NB4 (cell line): ENCODE measurements at places on chromosomes 4 and X.

DNA sequence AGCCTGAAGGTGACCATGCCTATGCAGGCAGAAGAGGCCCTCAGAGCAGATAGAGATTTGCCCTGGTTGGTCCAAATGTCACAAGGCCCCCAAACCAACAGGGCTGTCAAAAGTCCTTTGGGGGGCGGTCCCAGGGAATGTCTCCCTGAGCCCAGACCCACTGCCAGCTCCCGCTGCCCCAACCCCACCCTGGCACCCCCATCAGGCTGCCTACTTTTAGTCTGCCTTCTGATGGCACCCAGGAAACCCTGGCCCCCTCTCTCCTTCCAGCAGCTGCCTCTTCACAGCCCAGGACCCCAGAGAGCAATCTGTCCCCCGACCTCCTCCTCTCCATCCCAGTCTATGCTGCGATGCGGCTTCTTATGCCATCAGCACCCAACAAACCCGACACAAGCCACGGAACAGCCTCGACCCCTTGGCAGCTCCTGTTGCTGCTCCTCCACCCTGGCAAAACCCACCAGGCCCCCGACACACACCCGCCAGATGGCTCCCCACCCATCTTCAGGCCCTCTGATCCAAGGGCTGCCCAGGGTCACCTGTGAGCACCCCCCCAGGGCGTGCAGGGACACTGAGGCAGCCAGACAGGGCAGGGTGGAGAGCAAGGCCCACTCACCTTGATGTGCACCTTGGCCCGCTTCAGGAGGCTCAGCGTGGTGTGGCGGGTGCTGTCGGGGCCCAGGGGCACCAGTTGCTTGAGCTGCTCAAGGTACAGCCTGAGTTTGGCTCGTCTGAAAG lies 9.9 kb downstream of the MXD4 start:
- DNase-seq = no peak

GRCh38 chr4:148962539-148963290 lies 520.5 kb upstream of the NR3C2 start:
- DNase-seq = no peak

- DNase-seq = peak; percentile 21
These were observed 377.9 kb upstream of the EMCN start for GRCh38 chr4:100895556-100896197.

- DNase-seq = no peak
These were observed 33.5 kb downstream of the TKTL2 start for GRCh38 chr4:163440040-163440439.

- DNase-seq = peak; percentile 8
These were observed 19.7 kb upstream of the ALG13 start for GRCh38 chrX:111661241-111661640.

DNA sequence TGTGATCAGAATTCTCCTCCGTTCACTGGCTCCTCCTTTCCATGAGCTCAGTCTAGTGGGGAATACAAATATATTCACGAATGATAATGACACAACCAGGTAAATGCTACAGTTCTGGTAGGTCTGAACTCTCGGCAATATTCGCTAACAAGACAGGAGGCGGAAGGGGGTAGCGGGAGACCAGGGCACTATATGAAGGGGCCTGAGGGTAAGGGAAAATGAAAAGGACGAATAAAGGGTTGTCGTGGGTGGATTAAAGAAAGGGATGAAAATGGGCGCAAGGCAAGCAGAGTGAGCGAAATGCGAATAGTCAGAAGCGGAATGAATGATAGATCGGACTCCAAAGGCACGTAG lies 743 bp downstream of the NKAP start:
- DNase-seq = no peak

- DNase-seq = no peak
These were observed 49.3 kb downstream of the APELA start for GRCh38 chr4:164926301-164926700.

GRCh38 chr4:146178126-146178525 lies 2.6 kb downstream of the LSM6 start:
- DNase-seq = no peak

GRCh38 chr4:2339458-2340271 lies 77.8 kb upstream of the MXD4 start:
- no peak for DNase-seq

GRCh38 chr4:176664964-176665363 lies 127.8 kb downstream of the VEGFC start:
- DNase-seq = no peak

GRCh38 chr4:23373261-23373660 lies 516.6 kb downstream of the PPARGC1A start:
- DNase-seq = peak; percentile 11

- DNase-seq = no peak
These were observed 758.1 kb downstream of the SH3BGRL start for GRCh38 chrX:81959964-81960363.

DNA sequence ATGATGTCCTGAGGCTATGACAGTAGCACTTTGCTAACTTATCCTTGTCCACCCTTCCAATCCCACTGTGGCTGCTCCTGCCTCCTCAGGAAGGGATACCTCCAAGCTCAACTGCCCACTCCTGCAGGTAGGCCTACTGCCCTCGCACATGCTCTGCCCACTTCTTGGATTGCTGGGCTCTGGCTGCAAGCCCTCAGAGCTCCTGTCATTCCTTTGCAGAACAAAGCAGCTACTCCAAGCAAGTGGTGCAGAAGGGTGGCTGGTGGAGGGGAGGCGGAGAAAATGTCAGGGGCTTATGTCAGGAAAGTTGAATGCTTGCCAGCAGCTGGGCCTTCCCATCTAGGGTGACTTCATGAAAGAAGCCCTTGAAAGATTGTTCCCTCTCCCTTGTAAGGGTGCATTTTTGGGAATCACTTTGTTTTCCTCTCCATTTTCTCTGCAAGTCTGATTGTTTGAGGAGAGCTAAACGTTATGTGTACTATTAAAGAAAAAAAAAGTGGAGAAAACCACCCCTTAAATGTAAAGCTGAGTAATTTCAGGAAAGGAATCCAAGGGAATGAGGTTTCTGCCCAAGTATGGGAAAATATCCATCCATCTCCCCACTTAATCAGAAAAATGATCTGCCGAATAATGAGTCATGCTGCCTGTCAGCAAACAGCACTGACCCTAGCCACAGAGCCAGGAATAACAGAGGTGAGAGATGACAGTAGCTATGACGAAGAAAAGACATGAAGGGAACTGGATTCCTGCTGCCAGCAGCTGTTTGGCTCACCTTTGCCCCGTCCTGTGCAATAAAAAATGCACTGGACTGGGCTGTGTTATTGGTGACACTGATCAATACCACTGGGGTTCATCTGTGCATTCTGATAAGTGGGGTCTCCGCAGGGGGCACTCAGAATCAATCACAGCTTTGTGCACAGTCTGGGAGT lies 102.0 kb downstream of the RTL5 start:
- no peak for DNase-seq

DNA sequence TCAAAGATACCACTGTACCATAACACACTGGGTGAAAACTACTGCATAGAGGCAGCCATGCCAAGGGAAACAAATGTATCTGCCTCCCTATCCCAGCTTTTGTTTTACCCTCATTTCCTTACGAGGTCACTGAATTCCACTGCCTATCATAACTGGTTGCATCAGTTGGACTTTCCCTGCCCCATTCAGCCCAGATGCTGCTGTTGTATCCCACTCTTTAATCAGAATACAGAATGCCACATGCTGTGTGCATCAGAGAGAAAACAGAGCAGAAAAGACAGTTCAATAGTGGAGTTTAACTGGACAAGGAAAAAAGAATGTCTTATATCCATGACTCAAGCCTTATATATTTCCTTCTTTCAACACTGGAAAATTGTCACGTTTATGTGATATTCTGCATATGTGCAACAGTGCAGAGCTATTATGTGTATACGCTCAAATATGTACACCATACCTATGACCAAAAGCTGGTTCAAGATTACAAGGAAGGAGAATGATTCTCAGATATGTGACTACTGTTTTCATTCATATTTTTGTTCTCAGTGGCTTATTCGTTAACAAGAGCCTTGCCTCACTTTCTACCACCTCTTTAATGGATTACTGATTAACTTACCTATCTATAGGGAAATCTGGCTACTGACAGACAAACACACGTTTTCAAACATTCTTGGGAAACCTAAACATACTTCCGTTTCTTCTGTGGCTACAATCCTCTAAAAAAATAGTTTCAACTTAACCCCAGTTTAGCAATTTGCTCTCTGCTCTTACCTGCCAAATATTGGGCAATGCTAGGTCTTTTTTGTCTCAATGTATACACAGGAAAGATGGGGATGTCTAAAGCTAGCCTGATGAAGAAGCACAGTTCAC lies 378.9 kb downstream of the SMARCA1 start:
- no peak for DNase-seq

DNA sequence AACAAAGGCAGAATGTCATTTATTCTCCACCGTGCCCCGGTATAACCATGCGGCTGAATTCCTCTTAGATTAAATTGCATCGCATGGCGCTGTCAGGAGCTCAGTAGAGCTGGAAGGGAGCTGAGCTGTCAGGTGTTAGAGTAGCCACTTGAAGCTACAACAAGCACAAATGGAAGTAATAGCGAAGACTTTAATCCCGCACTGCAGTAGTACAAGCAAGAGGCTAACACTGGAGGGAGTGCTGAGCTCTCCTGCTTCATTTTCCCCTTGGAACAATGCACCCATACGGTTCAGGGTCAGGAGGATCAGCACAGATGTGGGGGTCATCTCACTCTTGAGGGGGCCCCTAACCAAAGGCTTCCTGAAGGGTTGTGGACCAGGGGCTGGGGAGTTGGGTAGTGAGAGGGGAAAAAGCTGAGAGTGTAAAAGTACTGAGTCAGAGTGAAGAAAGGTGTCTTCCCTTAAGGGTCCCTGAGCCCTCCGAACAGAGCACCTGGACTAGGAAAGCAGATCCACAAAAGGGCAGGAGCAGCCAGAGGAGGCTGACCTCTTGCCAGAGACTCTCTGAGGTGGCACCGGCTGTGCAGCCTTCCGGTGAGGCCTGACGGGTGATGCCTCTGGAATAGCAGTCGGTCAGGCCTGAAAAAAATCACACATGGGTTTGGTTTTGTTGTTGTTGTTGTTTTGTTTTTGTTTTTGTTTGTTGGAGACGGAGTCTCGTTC lies 36.0 kb upstream of the CBR4 start:
- DNase-seq = no peak

- DNase-seq = no peak
These were observed 211.4 kb upstream of the GALNT7 start for GRCh38 chr4:172957216-172957615.

DNA sequence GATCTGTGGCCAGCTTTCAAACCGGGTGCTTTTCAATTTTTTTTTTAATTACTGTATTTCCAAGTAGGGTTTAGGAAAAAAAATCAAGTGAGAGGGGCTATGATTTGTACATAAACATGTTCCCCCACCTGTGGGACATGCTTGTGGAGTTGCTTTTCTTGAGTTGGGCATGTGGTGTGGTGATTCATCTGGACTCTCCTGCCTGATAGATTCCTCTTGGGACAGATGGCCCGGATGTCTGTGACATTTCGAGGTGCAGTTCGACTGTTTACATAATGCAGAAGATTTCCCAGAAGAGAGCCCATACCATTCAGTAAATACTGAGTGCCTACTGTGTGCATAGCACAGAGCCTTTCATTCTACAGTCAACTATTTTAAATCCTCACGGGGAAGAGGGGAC lies 49.9 kb downstream of the DOCK11 start:
- DNase-seq = no peak

GRCh38 chr4:141565379-141566089 lies 70.8 kb upstream of the IL15 start:
- DNase-seq = no peak

GRCh38 chrX:121245763-121246162 lies 198.4 kb downstream of the GLUD2 start:
- no peak for DNase-seq

DNA sequence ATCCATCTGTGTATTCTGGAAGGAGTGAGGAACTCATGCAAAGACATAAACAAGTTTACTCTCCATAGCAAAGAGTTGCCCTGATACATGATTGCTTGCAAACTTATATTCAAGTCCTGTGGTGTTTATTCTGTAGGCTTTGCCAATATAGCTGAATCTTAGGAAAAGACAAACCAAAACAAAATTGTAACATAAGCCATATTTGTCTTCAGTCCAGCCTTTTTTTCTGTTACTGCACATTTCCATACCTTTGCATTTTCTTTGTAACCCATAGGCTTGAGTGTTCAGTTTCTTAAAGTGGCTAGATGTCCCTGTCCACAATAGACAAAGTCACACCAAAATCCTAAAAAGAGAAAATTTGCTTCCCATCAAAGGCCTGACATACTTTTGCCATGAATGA lies 120.4 kb downstream of the PPARGC1A start:
- no peak for DNase-seq

DNA sequence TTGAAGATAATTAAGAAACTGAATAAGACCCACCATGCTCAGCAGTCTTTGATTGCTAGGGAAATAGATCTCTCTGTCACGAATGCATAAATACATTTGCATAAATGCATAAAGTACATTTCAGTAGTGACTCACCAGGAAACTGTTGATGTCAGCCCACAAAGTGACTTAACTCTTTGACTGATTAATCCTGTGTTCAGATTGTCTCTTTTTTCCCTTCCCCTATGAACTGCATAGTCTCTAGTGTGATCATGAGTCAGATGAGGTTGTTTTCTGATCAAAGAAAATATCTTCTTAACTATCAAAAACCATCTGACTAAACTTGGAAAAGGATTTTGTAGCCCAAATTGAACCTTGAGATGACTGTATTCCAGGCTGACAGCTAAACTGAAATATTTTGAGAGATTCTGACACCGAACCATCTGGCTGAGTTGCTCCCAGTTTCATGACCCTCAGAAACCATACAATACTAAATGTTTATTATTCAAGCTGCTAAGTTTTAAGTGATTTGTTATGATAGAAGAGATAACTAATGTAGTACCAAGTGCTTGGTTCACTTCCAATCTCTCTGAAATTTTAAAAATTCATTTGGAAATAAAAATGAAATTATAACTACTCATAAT lies 1381.5 kb upstream of the AGA start:
- DNase-seq = no peak

DNA sequence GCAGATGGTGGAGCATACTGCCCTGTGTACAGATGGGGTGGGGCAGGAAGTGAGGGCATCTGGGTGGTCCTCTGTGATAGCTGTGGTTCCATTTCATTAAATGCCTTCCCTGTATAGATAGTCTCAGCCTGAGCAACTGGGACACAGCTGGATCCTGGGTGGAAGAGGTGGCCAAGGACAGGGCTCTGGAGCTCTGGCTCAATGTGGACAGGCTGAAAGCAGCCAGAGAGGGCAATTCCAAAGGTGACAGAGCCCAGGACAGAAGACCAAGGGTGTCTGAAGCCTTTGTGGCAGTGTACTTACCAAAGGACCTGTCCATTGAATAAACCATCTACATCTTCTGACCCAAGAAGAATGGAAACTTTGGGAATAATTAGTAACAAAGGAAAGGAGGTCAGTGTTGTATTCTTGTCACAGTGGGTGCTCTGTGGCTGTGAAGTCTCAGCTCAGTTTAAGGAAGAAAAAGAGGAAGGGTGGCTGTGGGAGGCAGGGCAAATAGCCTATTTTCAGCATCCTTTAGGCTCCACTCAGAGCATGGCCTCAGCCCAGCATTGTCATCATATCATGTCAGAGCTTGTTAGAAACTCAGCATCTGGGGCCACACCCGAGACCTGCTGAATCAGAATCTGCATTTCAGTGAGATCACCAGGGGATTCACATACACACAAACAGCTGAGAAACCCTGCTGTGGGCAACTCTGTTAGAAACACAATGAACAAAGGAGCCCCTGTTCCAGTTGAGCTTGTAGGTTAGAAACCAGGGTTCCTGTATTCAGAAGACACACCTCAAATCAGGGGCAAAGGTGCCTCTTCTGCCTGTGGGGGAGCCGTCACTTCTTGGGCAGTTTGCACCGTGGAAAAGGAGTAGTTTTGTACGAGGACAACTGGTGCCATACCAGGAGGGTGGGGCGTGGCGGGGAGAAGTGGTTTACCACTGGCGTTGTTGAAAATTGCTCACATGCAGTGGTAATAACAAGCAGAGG lies 168.6 kb downstream of the PTTG2 start:
- no peak for DNase-seq

- DNase-seq = no peak
These were observed 19.9 kb upstream of the TXK start for GRCh38 chr4:48153791-48154550.
